Naive thymus-derived CD4-positive, alpha-beta T cell (primary cell): ENCODE measurements at places on chromosomes 1 and 21. TPM values are rescaled to one million over a fixed set of nuclear protein-coding genes. Genes with fewer than 3 reads are reported as not detected.
A peak's percentile ranks its signal among the peaks of the same experiment; 100 is the strongest.

SLC44A3 gene
- total RNA-seq: 1.0 TPM

MCOLN3 gene
- 0.95 TPM for total RNA-seq

RAP1GAP gene
- total RNA-seq: not detected

DNA sequence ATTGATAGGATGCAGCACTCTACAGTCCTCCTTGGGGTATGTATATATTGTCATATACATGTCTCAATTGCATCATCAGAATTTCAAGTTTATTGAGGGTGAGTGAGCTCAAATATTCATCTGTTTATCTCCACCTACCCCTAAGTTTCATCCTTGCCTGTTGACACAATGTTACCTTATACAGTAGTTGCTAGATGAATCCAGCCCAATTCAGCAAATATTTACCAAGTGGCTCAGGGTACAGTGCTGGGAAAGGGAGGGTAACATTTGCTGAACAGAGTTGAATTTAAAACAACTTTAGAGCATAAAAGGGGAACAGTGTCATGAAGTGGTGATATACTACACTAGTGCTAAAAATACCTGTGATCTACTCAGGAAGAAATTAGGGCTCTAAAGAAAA, 14.4 kb downstream of the ELAVL4 start:
- H3K36me3 ChIP-seq: no peaks in the 10 kb centered on the region
- H3K4me3 ChIP-seq: no peak overlapping the region
- no peaks in the 10 kb centered on the region for H3K27me3 ChIP-seq
- DNase-seq: no peak
- no peak overlapping the region for H3K27ac ChIP-seq
- H3K4me1 ChIP-seq: no peaks in the 10 kb centered on the region

DNA sequence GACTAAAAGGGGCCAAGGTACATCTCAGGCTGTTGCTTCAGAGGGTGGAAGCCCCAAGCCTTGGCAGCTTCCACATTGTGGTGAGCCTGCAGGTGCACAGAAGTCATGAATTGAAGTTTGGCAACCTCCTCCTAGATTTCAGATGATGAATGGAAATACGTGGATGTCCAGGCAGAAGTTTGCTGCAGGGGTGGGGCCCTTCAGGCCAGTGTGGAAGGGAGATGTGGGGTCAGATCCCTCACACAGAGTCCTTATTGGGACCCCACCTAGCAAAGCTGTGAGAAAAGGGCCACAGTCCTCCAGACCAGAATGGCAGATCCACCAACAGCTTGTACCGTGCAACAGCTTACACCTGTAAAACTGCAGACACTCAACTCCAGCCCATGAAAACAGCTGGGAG, 67.4 kb upstream of the PTGS2 start:
- no peak overlapping the region for H3K4me3 ChIP-seq
- no peak overlapping the region for H3K27ac ChIP-seq
- no peaks in the 10 kb centered on the region for H3K36me3 ChIP-seq
- no peak for DNase-seq
- H3K27me3 ChIP-seq: no peaks in the 10 kb centered on the region
- no peaks in the 10 kb centered on the region for H3K4me1 ChIP-seq

DNA sequence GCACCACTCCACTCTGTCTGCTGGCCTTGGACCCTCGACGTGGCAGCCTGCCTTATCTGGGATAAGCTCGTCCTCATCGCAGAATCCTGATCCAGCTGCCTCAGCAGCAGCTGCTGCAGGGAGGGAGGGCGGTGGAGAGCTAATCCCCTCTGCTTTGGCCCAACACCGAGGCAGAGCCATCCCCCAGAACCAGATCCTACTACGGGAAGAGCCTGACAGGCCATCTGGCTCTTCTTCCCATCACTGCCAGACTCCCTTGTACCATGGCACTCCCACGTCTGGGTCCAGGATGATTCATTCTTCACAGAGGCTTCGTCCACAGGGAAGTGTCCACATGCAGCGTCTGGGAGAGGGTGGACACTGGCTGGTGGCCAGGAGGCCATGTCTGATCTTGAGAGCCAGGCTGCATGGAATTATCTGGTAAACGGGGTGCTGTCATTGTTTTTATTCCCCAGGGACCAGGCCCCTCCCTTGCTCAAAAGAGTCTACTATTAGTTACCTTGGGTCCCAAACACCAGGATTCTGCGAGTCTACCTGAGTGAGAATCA, 14.6 kb upstream of the PKP1 start:
- H3K4me1 ChIP-seq: no peaks in the 10 kb centered on the region
- no peak overlapping the region for H3K4me3 ChIP-seq
- H3K36me3 ChIP-seq: no peaks in the 10 kb centered on the region
- H3K27ac ChIP-seq: no peak overlapping the region
- no peaks in the 10 kb centered on the region for H3K27me3 ChIP-seq

GRCh38 chr21:42026082-42026435, 15.9 kb upstream of the ZBTB21 start:
- no peaks in the 10 kb centered on the region for H3K27me3 ChIP-seq
- H3K4me3 ChIP-seq: no peak overlapping the region
- no peaks in the 10 kb centered on the region for H3K4me1 ChIP-seq
- no peaks in the 10 kb centered on the region for H3K36me3 ChIP-seq
- H3K27ac ChIP-seq: no peak overlapping the region

DNA sequence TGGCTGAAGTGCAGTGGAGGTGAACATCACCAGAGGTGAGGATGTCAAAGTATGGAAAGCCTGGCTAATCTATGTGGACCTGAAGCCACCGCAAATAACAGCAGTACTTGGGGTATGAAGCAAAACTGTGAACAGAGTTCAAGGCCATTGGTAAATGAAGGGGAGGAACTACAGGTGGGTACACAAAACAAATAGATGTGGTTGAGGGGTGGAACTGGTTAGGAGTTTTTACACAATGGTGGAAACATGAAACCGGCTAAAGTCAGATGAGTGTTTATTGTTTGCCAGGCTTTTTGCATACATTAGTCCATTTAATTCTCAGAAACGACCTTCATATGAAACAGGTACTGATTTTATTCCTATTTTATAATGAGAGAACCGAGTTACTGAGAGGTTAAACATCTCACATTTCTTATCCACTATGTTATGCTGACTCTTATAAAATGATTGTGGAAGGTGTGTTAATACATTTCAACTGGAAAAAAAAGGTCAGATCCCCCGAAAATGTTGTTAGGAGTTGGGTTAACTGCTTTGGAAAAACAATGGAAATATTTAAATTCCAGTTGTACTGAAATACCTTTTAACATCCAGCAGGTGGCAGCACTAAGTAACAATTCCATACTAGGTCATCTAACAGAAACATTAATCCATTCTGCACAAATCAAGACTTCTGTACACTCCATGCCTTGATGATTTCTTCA, 44.3 kb upstream of the GTF2B start:
- no peaks in the 10 kb centered on the region for H3K27me3 ChIP-seq
- no peak overlapping the region for H3K4me3 ChIP-seq
- DNase-seq: peak; percentile 15
- H3K27ac ChIP-seq: no peak overlapping the region
- H3K36me3 ChIP-seq: peaks cover 55% of the 10 kb centered on the region

DNA sequence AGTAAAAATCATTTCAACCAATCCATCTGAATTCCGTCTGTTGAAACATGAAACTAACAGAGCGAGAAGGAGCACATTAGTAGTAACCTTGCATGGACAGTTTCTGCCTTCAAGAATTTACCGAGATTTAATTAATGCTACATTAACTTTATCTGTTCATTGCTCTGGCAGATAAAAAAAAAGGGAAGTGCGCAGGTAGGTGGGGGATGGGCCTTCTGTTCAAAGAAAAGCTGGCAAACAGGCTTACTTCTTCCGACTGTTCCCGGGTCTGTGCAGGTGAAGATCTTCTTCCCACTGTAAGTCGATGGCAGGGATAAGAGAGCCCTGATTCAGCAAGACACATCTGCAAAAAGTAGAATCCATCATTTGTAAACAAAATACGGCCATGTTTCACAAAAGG, 172.6 kb upstream of the DMRTA2 start:
- H3K36me3 ChIP-seq: no peaks in the 10 kb centered on the region
- H3K27me3 ChIP-seq: no peaks in the 10 kb centered on the region
- no peak overlapping the region for H3K4me3 ChIP-seq

DNA sequence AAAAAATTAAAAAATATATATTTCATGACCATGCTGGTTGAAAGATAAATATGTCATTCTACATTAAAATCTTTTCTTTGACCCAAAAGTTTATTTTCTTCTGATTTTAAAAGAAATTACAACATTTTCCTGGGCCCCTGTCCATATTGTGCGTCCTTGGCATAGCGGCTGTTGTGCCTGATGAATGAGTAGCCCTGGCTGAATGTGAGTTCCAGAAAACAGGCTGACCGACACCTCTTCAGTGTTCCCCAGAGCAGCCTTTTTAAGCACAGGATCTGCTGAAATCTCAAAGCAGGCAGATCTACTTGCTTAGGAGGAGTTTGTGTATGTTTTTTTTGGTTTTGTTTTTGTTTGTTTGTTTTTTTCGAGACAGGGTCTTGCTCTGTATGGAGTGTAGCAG, 19.7 kb downstream of the KIAA1614 start:
- DNase-seq: no peak
- no peaks in the 10 kb centered on the region for H3K36me3 ChIP-seq
- H3K27ac ChIP-seq: no peak overlapping the region
- no peaks in the 10 kb centered on the region for H3K4me1 ChIP-seq
- H3K27me3 ChIP-seq: no peaks in the 10 kb centered on the region

DNA sequence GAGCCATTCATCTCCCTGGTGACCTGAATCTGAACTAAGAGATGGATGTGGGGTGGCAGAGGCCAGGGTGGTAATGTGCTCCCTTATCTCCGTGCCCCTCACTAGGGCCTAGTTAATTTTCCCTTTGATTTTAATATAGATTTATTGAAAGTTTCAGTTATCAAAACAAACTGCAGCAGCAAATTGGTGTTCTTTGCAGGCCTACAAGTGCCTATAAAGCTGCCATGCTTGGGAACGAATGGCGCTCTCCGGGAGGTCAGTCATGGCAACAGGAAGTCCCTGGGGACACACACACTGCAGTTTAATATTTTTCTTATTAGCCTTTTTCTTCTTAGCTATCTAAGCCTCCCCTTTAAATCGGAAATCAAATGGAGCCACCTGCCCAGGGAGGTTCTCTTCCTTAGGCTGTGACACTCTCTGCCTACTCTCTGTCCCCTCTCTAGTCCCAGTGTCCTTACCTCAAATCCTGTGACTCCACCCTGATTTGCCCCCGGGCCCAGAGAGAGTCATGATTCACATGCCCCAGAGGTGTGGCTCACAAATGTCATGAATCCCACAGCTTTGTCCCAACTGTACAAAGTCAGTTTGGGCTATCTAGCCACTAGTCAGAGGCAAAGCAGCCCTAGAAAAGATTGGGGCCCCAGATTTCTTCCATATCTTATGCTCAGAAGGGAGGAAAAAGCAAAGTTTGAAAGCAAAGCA, 4.3 kb upstream of the ERI3 start:
- no peaks in the 10 kb centered on the region for H3K36me3 ChIP-seq
- H3K27ac ChIP-seq: no peak overlapping the region
- no peak overlapping the region for H3K4me3 ChIP-seq
- no peaks in the 10 kb centered on the region for H3K27me3 ChIP-seq
- no peak for DNase-seq
- peaks cover 3% of the 10 kb centered on the region for H3K4me1 ChIP-seq

DNA sequence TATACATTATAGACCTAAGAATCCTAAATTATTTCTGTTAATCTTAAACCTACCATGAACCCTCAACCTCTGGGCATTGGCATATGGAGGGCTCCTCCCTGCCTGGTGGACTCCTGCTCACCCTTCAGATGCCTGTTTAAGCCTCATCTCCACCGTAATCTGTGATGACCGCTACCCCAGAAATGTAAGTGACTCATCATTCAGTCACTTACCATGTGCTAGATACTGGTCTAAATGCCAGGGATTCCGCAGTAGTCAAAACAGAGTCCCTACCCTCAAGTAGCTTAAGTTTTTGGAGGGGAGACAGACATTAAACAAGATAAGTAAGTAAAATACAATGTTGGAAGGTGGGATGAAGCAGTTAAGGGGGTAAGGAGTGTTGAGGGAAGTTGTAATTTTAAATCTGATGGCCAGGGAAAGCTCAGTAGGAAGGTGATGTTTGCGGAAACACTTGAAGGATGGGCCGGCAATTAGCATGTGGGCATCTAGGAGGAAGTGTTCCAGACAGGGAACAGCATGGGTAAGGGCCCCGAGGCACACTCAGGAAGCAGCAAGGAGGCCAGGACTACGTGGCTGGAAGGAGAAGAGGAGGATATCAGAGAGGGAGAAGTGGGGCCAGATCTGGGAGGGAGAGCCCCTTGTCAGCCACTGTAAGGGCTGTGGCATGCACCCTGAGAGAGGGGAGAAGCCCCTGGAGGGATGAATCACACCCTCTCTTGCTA, 141.7 kb upstream of the HOOK1 start:
- H3K27ac ChIP-seq: no peak overlapping the region
- no peaks in the 10 kb centered on the region for H3K27me3 ChIP-seq
- no peak for DNase-seq
- H3K36me3 ChIP-seq: no peaks in the 10 kb centered on the region
- H3K4me1 ChIP-seq: no peaks in the 10 kb centered on the region
- no peak overlapping the region for H3K4me3 ChIP-seq
